ENCODE measurements at places on chromosomes 5 and 9. TPM values are rescaled to one million over a fixed set of nuclear protein-coding genes. Genes with fewer than 3 reads are reported as not detected.

The LURAP1L gene
- 2.1 TPM for total RNA-seq

The SLC6A18 gene
- not detected for total RNA-seq

The OBP2B gene
- total RNA-seq = not detected

The C9orf50 gene
- total RNA-seq = 0.20 TPM

The WDR55 gene
- total RNA-seq = 11.5 TPM

The CATSPER3 gene
- total RNA-seq = 0.25 TPM

The OLFM1 gene
- 19.0 TPM for total RNA-seq

The MELK gene
- total RNA-seq = not detected

The BTNL3 gene
- total RNA-seq = 0.11 TPM

The SUSD3 gene
- total RNA-seq = 2.0 TPM

All from right cardiac atrium (tissue), 5 donors.